ENCODE measurements at places on chromosomes 7 and 10.

GRCh38 chr10:79136236-79137005 is 67.7 kb downstream of the ZMIZ1 start:
- DNase-seq: no peak

GRCh38 chr7:86786376-86786775 is 142.7 kb downstream of the GRM3 start:
- DNase-seq: no peak

DNA sequence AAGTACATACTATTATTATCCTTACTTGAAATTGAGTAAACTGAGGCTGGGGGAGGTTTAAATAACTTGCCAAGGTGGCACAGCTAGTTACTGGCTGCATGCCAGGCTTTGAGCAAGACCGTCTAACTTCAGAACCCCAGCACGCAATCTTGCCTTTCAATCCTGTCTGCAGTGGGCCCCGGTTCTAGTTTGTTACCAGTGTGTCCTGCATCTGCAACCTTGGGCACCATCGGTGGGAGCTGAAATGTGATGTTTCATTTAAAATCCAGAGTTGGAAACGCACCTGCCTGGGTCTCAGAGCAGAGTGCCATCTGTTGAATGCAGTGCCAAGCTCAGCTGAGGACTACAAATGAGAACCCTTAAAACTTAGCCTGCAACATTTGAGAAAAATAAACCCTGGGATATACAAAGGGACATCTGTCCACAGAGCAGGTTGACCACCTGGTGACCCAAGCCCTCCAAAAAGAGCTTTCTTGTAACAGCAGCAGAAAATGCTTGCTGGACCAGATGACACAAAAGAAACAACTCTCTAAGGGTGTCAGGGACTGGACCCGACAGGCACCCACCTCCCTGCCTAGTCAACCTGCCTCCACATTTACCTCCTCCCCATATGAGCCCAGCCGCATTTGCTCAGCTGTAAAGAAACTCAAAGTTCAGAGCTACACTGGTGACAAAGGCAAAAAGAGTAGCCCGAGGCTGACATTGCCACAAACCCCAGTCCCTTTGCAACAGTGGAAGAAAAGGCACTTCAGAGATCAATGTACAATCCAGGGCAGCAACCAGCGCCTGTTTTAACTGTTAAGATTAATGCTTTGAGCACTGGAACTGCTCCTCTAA is 1.7 kb downstream of the SH3PXD2A start:
- no peak for DNase-seq

DNA sequence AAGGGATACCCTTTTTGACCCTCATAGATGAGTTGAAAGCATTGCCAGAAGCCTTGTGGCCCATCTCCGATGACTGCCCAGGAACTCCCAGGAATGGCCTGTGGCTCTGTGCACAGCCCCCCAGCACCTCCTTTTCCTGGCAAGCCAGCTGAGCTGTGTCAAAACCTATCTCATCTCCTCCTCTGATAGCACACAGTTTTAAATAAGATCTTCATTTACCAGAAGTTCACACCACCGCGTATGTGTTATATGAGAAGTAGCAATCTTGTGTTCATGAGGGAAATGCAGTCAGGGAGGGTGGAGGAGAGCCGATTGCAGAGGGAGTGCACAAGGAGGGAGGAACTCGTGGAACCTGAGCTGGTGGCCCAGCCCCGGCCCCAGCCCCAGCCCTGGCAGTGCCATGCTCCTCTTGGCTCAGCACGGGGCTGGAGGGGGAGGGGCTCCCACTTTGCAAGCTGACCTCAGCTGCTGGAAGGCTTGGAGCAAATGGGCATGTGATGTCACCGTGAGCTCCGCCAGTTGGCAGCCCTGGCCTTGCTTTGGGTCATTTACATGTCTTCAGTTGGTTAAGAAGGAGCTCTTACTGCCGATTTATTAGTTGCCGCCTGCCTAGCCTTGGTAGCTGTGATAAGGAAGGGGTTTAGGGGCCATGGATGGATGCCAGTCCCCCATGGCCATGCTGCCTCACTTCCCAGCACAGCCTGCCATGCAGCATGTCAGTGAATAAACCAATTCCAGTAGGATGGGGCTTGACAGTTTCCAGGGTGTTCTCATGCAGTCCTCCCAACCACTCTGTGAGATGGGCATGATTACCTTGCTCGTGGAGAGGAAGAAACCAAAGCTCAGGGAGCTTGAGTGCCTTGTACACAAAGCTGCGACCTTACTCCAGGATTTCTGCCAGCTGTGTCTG is 20.0 kb downstream of the UNC5B start:
- no peak for DNase-seq

DNA sequence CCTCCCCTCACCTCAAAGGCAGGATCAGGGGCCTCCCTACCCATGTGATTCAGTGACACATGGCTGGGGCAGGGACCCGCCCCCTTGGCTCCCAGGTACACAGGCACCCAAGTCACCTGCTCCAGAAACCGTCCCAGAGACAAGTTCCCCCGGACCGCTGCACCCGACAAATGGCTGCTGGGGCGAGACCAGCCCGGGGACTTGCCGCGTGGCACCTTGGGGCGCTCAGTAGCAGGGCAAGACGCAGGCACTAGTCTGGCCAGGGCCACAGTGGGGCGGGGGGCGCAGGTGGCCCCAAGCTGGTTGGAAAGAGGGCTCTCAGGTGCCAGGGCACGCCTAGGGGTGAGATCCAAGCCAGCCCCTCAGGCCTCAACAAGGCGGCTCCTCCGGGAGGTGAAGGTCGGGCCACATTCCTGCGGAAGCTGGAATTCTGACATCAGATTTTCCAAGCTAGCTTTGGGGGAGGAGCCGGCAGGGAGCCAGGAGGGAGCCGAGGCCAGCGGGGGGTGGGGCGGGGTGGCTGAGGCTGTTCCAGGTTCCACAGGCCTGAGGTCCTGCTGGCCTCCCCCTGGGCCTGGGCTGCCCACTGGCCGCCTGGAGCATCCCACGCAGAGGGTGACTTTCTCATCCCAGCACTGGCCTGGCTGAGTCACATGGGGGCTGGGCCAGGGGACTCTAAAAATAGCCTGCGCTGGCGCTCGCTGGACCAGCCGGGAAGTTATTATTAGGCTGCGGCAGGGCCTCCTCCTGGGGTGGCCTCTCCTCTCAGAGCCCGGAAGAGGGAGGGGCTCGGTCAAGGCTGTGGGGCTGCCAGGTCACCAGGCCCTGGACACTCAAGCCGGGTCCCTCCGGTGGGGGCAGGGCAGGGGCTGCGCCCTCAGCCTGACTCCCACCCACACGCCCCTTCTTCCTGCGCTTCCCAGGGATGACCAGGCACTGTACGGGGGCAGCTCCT is 20.5 kb upstream of the INPP5A start:
- DNase-seq: no peak

DNA sequence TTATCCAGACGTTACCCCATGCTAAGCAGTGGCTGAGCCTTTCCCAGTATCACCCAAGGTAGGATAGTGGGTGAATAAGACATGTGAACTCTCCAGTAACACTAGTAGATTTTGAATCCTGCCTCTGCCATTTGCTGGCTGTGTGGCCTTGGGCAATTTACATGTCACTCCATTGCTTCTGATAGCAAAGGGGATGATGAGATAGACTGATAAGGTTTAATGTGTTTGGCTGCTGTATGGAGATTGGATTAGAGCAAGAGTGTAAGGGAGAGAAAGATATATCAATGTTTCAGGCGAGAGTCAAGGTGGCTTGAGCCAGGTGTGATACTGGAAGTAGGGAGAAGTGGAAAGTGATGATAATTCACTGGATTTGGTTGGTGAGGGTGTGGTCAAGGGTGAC is 40.1 kb upstream of the EEPD1 start:
- no peak for DNase-seq

GRCh38 chr7:66152371-66153191 is 37.9 kb downstream of the CRCP start:
- DNase-seq: no peak

- no peak for DNase-seq
Observed at GRCh38 chr10:78255796-78256638, 222.4 kb downstream of the RPS24 start.

GRCh38 chr7:138608275-138608674 is 92.9 kb downstream of the SVOPL start:
- DNase-seq: no peak

DNA sequence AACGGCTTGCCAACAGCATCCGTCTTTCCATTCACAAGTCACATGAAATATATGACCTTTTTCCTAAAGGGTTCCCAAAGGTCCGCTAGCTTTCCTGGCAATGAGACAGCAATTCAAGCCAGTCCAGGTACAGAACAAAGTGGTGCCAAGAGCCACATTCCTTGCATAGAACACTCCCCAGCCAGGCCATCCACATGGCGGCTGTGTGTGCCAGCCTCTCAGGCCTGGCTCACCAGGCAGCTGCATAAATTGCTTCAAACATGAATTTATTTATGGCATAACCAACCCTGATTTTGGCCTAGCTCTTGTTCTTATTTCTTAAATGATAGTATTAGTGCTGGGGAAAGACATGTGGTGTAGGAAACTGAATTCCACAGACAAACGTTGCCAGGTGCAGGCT is 63.7 kb upstream of the CREB5 start:
- DNase-seq: no peak

DNA sequence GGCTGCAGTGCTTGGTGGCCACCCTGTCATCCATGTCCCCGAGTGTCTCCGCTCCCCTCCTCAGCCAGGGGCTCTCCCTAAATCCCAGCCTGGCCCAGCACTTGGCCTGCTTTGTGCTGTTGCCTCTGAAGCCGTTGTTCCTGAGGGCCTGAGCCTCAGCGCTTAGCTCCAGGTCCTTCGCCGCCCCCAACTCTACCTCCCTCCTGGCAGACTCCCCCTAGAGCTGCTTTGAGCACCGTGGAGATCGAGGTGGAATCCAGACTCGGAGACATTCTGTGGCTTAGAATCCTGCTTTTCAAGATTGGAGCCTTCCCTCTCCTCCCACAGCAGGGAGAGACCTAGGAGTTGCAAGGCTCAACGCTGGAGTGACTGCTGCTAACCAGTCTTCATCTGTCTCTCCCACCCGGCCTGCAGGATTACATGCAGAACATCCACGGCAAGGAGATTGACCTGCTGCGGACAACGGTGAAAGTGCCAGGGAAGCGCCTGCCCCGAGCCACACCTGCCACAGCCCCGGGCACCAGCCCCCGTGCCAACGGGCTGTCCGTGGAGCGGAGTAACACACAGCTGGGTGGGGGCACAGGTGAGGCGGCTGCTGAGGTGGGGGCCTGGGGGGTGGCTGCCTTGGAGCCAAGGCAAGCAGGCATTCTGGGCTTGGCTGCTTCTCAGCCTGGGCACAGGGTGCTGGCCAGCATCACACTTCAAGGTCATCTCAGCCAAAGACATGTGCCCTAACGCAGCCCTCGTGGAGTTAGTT is 33.3 kb downstream of the GBX1 start:
- no peak for DNase-seq

GRCh38 chr10:69069090-69070042 is 18.5 kb upstream of the SRGN start:
- DNase-seq: no peak

- no peak for DNase-seq
Observed at GRCh38 chr7:105808703-105809590, 67.5 kb downstream of the ATXN7L1 start.

GRCh38 chr7:98056580-98056979 is 50.1 kb upstream of the LMTK2 start:
- no peak for DNase-seq

- no peak for DNase-seq
Observed at GRCh38 chr10:76036962-76037361, 605.5 kb downstream of the LRMDA start.

DNA sequence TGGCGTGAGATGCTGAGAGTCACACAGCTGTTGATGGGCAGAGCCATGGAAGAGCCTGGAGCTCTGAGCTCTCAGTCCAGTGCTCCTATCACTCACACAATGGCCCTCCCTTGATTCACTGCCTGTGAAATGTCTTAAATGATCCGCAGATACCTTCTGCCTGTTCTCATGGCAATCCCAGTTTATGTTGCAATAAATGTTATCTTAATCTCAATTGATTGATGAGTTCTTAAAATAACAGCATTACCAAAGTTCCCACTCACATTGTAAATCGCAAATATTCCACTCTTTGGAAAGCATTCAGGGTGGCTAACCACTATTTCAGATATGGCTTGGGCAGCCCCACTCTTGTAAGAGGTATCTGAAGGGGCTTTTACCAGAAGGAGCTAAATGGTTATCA is 865.5 kb downstream of the LRMDA start:
- peak; percentile 42 for DNase-seq

- no peak for DNase-seq
Observed at GRCh38 chr10:101643546-101643945, 51.4 kb downstream of the FBXW4 start.

- no peak for DNase-seq
Observed at GRCh38 chr10:125147971-125148439, 12.4 kb downstream of the CTBP2 start.

DNA sequence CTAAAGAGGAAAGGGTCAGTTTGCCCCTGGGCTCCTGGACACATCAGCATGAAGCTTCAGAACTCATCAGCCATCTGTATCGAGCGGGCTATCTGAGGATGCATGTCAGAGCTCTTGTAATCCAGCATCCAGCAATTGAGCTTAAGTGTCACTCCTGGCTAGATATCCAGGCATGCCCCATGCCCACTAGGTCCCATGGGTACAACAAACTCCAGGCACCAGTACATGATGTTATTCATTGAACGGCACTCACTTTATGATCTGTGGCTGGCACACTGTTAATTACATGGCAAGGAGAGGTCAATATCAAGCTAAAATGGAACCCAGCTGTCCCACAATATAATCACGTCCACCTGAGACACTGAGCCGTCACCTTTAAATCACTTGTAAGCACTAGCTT is 274.2 kb downstream of the ELMO1 start:
- peak; percentile 74 for DNase-seq

- DNase-seq: no peak
Observed at GRCh38 chr10:68950598-68950997, 5.4 kb upstream of the DDX21 start.

DNA sequence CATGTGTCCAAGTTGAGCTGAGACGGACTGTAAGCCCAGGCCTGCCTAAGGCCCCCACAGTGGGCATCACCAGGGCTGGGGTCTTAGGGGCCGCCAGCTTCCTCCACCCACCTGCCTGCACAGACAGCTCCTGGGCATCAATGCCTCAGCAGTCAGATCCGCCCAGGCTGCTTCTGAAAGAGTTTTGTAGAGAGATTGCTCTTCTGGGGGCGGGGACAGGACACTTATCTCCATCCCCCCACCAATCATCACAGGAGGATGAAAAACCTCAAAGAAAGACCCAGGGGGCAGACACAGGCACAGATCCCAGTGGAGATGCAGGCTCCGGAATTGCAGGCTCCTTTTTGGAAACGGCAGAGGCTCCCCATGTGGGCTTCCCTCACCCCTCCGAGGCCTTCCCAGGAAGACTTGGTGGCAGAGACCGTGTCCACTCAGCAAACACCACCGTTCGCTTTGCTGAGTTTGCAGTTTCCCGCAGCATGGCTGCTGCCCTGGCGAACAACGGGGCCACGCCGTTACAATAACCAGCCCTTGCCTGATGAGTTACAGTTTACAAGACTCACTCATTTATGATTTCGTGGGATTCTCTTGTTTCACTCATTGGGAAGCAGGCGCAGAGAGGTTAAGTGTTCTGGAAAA is 96.4 kb downstream of the MKI67 start:
- DNase-seq: no peak

DNA sequence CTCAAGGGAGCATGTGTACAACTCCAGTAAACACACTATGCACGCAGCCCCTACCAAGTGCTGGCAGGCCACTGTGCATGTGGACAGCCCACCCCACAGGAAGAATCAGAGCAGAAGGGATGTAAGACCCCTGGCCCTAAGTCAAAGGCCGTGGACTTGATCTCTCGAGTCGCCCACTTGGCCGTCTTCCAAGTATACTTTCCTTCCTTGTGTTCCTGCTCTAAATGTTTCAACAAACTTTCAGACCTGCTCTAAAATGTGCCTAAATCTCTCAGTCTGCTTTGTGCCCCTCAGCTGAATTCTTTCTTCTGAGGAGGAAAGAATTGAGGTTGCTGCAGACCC is 21.1 kb upstream of the NOM1 start:
- no peak for DNase-seq

- DNase-seq: no peak
Observed at GRCh38 chr10:128511284-128511683, 385.1 kb upstream of the MKI67 start.

All from NCI-H187 (cell line).